ENCODE measurements at places on chromosomes 7 and 10.

- no peak for DNase-seq
Measured at GRCh38 chr10:90862908-90863514, 5.2 kb upstream of the HTR7 start.

DNA sequence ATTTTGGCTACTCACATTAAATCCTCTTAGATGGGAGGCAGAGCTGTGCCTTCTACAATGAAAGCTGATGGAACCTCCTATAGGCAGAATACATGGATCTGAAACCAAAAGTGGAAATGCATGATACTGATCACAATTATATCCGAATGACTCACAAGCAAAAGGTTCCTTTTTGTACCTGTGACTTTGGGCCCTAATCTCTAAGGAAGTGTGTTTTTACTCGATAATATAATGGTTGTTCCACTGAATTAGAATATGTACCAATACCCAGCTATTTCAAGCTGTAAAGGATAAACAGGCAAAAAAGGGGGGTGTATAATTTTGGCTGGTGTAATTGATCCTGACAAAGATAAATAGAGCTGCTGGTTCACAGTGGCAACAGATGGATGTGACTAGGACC, 17.6 kb upstream of the LAMB1 start:
- DNase-seq: no peak

- no peak for DNase-seq
Measured at GRCh38 chr10:73841526-73842285, 30.3 kb upstream of the NDST2 start.

GRCh38 chr7:38178695-38179344, 775 bp downstream of the STARD3NL start:
- no peak for DNase-seq

- no peak for DNase-seq
Measured at GRCh38 chr7:5711409-5711808, 70.1 kb downstream of the RNF216 start.

GRCh38 chr10:74160013-74160412, 9.0 kb downstream of the ADK start:
- DNase-seq: no peak

GRCh38 chr10:43939389-43939938, 290.8 kb upstream of the ZNF32 start:
- no peak for DNase-seq

DNA sequence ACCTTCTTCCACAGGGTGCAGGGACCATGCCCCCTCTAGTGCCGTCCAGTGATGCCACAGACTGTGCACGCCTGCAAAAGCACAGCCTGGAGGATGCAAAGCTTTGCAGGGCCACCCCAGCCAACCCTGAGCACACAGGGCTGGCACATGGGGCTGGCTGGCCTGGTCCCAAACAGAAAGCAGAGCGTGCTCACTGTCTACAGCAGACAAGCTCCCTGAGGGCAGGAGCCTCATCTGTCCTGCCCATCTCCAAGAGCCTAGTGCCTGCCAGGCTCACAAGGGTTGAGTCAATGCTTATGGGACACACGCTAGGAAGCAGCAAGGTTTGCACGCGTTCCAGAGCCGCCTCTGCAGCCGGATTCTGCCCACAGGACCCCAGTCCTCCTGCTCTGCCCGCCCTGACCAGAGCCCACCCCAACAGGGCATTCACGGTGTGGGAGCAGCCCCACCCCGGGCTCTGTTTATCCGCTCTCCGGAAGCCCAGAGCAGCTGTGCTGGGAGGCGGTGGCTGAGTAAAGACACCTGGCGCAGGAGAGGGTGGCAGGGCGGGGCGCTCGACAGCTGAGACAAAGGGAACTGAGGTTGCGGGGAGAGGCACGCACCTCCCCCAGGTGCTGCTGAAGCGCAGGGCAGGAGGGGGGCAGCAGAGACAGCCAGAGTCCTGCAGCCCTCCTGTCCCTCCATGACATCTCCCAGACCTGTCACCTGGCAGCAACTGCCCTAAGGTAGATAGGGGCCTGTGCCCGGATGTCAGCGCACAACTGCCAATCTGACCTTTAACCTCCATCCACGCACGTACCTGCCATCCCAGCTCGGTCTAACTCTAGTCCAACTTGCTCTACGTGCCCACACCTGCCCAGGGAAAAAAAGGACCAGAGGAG, 4.3 kb downstream of the KCNH2 start:
- no peak for DNase-seq

DNA sequence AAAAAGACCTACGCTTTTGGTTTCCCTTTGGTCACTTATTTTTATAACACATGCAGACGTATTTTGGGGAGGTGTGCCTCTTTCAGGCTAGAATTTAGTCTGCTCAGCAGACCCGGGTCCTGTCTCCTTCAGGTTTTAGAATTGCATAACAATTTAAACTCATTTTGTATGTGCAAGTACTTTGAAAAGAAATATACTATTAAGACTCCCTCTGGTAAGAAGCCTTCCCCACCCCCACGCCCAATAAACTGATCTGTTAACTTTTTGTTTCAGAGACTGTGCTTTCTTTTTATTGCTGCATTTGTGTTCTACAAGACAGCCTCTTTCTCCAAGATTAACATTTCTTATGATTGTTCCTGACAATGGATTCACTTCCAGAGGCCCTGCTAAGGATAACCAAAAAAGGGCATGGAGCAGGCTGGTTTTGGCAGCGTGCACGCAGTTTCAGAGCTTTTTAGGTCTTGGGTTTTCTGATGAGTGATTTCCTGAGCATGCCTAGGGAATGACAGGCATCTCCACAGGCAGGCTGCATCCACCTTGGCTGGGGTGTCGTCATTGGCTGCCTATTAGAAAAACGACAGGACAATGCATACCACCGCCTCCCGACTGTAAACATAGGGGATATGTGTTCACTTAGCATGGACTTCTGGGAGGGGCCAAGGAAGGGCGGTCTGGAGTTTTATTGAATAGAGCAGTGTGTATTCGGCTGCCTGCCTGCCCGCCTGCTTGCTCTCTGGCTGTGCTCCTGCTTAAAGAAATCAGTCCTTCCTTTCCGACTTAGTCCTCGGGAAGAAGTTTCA, at the start of gene CALD1:
TSS of gene CALD1 (plus strand) at position 694 of the 800 bp plus-strand sequence. CDS start 88,100 bp downstream, outside the sequence.
- DNase-seq: no peak

GRCh38 chr10:77974396-77975074, 48.0 kb upstream of the DLG5 start:
- DNase-seq: no peak

GRCh38 chr7:106270122-106270977, 14.4 kb downstream of the NAMPT start:
- DNase-seq: no peak

DNA sequence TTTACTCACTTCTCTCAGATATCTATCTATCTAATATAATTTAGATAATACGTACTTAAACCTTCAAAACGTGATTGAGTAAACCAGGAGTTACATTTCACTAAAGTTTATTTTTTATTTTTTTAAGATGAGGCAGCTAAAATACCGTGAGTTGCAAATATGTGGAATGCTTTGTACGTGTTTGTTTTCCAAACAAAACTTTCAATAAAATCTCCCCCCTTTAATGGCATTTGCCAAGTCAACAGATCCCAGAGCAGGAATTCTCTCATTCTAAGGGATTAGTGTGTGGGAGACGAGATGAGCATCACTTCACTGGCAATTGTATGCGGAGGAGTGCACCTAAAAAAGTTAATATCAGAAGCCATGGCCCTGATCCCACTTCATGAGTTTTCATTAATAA, 53.7 kb upstream of the MAGI2 start:
- no peak for DNase-seq

DNA sequence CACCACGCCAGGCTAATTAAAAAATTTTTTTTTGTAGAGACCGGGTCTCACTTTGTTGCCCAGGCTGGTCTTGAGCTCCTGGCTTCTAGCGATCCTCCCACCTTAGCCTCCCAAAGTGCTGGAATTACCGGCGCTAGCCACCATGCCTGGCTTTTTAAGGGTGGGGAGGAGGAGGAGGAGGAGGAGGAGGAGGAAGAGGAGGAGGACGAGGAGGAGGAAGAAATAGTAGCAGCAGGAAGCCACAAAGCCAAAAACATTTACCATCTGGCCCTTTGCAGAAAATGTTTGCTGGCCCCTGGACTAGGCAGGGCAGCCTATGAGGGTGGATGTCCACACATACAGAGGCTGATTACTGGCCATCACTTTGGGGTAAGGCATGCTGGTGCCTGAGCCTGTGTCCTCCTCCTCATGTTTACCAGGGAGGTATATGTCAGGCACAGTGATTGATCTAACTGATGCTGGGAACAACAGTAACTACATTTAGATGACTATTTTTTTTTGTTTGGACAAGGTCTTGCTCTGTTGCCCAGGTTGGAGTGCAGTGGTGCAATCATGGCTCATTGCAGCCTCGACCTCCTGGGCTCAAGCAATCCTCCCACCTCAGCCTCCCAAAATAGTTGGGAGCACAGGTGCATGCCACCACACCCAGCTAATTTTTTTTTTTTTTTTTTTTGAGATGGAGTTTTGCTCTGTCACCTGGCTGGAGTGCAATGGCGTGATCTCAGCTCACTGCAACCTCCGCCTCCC, 122.1 kb downstream of the HIP1 start:
- DNase-seq: no peak

- DNase-seq: no peak
Measured at GRCh38 chr7:73812996-73813395, 17.8 kb upstream of the CLDN4 start.

GRCh38 chr7:9192969-9193368, 759.6 kb downstream of the NXPH1 start:
- DNase-seq: no peak

DNA sequence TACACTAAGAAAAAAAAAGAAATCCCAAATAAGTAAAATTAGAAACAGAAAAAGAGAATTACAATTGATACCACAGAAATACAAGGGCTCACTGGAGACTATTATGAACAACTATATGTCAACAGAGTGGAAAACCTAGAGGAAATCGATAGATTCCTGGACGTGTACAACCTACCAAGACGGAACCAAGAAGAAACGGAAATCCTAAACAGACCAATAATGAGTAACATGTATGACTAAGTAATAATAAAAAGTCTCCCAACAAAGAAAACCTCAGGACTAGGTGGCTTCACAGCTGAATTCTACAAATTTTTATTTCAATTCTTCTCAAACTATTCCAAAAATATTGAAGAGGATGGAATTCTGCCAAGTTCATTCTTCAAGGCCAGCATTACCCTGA, 13.9 kb downstream of the DIP2C start:
- no peak for DNase-seq

- no peak for DNase-seq
Measured at GRCh38 chr7:29468196-29468595, 95.4 kb upstream of the PRR15 start.

- no peak for DNase-seq
Measured at GRCh38 chr7:100444311-100445278, 8.3 kb upstream of the PPP1R35 start.

DNA sequence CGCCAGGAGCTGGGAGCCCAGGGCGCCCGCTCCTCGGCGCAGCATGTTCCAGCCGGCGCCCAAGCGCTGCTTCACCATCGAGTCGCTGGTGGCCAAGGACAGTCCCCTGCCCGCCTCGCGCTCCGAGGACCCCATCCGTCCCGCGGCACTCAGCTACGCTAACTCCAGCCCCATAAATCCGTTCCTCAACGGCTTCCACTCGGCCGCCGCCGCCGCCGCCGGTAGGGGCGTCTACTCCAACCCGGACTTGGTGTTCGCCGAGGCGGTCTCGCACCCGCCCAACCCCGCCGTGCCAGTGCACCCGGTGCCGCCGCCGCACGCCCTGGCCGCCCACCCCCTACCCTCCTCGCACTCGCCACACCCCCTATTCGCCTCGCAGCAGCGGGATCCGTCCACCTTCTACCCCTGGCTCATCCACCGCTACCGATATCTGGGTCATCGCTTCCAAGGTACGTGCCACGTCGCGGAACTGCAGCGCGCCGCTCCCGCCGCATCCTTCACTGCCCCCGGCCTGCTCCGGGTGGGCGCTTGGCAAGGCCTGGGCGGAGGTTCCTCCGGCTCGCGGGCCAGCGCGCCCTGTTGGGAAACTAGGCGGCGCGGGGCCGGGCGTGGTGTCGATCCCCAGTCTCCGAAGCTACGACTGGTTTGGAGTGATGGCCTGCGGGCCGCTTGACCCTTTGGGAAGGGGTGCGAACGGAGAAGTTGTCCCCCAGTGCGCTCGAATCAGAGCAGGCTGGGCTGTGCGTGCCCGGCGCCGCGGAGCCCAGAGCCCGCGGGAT, 868 bp downstream of the EMX2 start:
- DNase-seq: no peak

DNA sequence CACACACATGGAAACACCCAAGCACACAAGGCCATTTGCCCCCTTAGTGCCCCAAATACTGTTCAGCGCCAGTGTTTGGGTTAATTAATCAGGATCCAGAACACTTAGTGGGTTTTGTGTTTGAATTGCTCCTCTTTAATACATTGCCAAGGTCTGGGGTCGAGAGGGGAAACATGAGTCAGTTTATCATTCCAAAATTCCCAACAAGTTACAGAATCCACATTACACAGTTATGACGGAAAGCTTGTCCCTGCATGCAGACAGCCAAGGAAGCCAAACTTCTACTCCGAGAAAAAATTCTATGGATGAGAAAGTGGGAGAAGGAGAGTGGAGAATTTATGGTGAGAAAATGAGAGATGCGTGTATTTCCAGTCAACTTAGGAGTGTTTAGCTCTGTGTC, 189.0 kb downstream of the NPSR1 start:
- no peak for DNase-seq

DNA sequence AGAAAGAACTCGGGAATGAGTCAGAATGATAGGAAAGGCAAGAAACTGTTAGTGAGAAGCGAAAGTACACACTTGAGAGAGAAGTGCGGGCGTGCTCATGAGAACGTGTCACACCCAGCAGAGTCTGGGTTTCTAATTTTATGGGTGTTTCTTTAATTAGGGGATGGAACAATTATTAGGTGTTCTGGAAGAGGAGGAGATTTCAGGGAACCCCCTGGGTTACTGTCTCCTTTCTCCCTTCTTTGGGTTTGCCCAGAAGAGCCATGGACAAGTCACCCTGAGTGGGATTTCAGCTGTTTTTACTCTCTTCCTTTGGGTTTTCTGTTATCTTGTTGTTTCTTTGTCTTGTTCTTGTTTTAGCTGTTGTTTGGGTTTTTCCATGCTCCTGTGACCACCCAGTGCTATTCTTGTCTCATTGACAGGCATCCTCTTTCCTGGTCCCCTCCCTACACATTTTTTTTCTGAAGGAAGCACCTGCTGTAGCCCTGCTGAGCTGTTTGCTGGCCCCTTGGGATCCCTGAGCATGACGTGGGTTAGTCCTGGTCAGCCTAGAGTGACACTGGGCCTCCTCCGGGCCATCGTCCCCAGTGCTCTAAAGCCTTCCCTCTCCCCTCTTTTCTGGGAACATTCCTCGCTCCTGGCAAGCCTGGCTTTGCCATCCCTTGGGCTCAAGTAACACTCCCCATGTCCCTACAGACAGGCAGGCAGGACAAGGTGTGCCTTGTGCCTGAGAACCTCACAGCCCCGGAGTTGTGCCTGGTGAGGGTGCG, 3.5 kb downstream of the SH2D4B start:
- DNase-seq: no peak

- DNase-seq: no peak
Measured at GRCh38 chr10:78911533-78912340, 157.0 kb upstream of the ZMIZ1 start.

DNA sequence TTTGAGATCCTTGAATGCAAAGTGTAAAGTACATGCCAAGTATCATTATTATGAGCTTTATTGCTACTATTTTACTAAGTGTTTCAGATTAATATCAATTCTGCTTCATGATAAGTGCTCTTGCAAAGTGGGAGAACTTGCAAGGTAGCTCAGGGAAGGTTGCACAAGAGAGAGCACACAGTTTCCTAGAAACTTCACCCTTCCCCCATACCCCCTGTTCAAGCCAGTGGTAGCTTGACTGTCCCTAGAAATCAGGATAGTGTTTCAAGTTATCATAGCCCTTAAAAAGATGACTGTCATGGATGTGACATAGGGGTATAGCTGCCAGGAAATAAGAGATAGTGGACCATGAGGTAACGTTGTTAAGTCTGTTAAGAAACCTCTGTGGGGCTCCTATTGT, 251.5 kb downstream of the TRIL start:
- DNase-seq: no peak

- no peak for DNase-seq
Measured at GRCh38 chr10:117458571-117458970, 83.3 kb upstream of the PDZD8 start.

All from stimulated activated CD8-positive, alpha-beta memory T cell treated with anti-CD3 and anti-CD28 coated beads, Interleukin-4, amount 100 ng/mL, for 1 hour (primary cell).